ENCODE measurements at places on chromosomes 4 and X.

DNA sequence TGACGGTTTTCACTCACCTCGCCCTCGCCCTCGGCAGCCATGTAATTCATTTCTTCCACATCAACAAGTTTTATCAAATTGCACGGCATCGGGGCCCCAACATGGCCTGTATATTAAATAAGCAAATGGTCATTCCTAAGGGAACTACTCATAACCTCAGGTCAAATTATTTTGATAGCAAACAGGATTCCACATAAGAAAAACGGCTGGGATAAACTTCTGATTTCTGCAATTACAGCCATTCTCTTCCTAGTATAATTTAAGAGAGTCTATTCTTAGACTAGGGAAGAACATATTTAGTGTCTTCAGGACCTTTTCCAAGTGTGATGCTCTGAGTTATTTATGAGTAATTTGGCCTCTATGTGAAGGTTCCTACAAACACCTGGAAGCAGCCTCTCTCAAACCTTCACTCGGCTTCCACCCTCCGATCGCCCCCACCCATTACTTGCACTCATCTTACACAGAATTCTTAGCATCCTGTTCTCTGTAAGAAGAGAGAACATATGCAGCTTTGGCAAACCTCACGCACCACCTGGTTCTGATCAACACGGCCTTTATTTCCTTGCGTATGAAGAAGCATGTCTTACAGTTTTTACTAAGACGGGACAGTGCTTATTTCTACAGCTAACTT lies 29.4 kb upstream of the CENPU start:
- no peak for DNase-seq

DNA sequence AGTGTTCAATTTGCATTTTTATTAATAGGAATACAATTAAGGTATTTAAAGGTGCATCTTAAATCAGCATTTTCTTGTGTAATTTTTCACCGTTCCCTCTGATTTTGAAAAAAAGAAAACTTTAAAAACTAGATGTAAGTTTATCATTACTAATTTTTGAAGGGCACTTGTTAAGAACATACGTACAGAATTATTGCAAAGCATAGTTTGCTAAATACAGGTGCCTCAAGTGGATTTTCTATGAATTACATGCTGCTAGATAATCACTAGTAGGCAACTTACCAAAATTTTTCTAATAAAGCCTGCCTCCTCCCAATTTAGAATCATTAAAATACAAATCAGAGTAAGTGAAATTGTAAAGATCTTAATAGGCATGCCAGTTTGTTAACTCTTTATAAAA lies 8.5 kb downstream of the CNKSR2 start:
- no peak for DNase-seq

DNA sequence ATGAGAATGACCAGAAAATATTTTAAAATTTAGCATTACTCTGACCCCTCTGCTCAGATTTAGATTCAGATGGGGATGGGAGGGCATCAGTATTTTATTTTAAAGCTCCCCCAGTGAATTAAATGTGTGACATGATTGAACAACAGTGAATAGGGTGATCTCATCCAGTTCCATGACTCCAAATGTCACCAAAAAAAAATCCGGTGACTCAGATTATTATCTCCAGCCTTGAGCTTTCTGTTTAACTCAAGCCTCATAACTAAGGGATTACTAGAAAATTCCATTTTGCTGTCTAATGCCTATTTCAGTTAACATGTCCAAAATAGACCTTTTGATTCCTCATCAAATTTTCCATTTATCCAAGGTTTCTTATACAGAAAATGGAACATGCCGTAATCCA lies 121.8 kb upstream of the TMEM47 start:
- DNase-seq: no peak

GRCh38 chr4:60913002-60913401 lies 287.1 kb upstream of the ADGRL3 start:
- no peak for DNase-seq

DNA sequence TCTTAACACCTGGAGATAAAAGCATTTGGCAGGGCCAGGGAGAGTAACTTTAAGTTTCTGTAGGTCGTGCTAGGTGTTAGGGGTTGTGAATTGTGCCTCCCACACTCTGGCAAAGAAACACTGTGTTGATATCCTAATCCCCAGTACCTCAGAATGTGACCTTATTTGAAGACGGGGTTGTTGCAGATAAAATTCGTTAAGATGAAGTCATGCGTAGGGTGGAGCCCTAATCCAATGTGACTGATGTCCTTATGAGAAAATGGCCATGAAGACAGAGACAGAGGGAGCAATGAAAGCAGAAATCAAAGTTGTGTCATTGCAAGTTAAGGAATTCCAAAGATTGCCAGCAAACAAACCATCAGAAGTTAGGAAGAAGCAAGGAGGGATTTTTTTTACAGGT lies 40.5 kb upstream of the BBS12 start:
- no peak for DNase-seq

DNA sequence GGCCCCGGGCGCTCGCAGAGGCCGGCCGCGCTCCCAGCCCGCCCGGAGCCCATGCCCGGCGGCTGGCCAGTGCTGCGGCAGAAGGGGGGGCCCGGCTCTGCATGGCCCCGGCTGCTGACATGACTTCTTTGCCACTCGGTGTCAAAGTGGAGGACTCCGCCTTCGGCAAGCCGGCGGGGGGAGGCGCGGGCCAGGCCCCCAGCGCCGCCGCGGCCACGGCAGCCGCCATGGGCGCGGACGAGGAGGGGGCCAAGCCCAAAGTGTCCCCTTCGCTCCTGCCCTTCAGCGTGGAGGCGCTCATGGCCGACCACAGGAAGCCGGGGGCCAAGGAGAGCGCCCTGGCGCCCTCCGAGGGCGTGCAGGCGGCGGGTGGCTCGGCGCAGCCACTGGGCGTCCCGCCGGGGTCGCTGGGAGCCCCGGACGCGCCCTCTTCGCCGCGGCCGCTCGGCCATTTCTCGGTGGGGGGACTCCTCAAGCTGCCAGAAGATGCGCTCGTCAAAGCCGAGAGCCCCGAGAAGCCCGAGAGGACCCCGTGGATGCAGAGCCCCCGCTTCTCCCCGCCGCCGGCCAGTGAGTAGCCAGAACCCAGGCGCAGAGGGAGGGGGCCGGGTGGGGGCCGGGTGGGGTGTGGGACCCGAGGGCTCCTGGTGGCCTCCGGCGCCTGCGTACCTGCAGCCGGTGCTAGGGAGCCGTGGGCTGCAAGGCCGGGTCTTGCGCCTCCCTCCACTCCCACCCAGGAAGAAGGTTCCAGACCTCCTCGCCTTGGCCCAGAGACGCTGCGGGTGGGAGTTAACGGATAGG lies 534 bp downstream of the MSX1 start:
- DNase-seq: no peak

All from GM10248 (cell line).